H9 (cell line): ENCODE measurements at places on chromosomes 1 and 21. TPM values are rescaled to one million over a fixed set of nuclear protein-coding genes. Genes with fewer than 3 reads are reported as not detected.
A peak's percentile ranks its signal among the peaks of the same experiment; 100 is the strongest.

DISP1 gene
- total RNA-seq, result 2.5 and 2.6 TPM in 2 replicates

DNAH14 gene
- total RNA-seq, result 38.2 and 39.7 TPM in 2 replicates

HSF2BP gene
- total RNA-seq, result 1.5 and 1.7 TPM in 2 replicates

SYT14 gene
- total RNA-seq, result 8.8 and 10.3 TPM in 2 replicates

CFH gene
- total RNA-seq, result not detected in 2 replicates

ZRANB2 gene
- total RNA-seq, result 91.0 and 103 TPM in 2 replicates

ZC3H11A gene
- 89.7 and 95.9 TPM in 2 replicates for total RNA-seq

DNA sequence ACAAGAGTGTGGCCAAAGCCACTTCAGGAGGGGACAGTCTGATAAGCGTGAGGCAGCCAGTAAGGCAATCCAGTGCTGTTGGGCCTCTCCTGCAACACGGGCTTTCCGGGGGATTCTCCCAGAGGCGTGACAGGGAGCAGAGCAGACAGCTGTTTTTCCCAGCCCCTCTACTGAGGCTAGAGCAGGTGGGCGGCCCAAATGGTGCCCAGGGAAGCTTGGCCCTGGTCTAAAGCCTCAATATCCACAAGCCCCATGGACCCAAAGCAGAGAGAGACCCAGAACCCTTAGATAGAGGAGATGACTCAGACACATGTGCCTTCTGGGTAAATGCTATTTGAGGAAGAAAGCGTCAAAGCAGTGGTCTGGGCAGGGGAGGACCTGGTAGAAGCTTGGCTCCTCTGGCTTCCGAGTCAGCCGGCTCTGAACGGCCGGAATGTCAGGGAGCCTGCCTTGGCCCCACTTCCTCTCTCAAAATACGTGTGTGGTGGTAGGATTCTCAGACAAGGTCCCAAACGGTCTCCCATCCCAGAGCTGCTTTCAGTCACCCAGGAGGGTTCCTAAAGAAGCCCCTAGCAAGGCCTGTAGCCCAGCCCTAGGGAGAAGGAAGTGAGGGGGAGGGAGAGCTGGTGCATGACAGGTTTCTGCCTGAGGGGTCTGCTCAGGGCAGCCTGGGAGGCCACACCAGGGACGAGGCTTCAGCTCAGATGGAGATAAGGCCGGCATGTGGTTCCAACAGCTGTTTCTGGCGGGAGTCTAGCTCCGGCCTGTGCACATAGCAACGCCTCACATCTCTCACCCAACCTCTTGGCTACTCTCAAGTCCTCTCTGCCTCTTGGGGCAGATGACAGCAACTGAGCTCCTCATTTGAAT lies 28.8 kb downstream of the PIK3C2B start:
- no peaks in the 10 kb centered on the region for H3K27me3 ChIP-seq
- no peak for DNase-seq
- no peaks in the 10 kb centered on the region for H3K4me1 ChIP-seq
- no peak overlapping the region for H3K4me3 ChIP-seq
- H3K27ac ChIP-seq, result no peak overlapping the region

DNA sequence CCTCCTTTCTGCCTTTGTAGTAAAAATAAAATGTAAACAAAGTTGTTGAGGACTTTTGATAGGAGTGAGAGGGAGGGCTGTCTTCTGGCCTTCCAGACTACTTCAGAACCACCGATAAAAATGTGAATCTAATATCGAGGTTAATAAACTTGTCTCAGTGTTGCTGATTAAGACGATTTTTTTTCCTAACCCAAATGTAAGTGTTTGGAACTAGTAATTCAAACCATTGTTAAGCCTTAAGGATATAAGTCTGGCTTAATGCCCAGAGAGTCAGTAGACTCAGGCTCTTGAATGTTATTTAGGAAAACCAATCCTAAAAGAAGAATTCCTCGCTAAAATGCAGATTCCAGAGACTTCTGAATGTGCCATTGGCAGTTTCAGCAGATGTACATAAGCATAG lies 356.9 kb downstream of the SIPA1L2 start:
- H3K27me3 ChIP-seq, result no peaks in the 10 kb centered on the region
- H3K4me3 ChIP-seq, result no peak overlapping the region
- no peak overlapping the region for H3K27ac ChIP-seq
- no peaks in the 10 kb centered on the region for H3K4me1 ChIP-seq
- DNase-seq, result no peak

DNA sequence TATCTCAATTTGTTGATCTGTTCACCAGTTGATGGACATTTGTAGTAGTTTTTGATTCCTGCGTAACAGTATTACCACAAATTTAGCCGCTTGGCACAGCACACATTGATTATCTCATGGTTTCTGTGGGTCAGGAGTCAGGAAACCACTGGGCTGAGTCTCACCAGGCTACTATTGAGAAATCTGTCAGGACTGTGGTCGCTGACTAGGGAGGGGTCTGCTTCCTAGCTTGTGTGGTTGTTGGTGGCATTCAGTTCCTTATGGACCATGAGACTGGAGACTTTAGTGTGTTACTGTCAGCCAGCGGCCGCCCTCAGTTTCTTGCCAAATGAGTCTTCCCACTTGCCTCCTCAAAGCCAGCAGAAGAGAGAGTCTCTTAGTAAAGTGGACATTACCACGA lies 9.8 kb downstream of the PEX14 start:
- no peak overlapping the region for H3K27ac ChIP-seq
- no peaks in the 10 kb centered on the region for H3K27me3 ChIP-seq
- H3K4me1 ChIP-seq, result no peaks in the 10 kb centered on the region

- no peak for DNase-seq
- no peaks in the 10 kb centered on the region for H3K4me1 ChIP-seq
- no peaks in the 10 kb centered on the region for H3K36me3 ChIP-seq
- H3K27me3 ChIP-seq, result no peaks in the 10 kb centered on the region
- H3K4me3 ChIP-seq, result no peak overlapping the region
- no peak overlapping the region for H3K27ac ChIP-seq
These were observed 30.0 kb downstream of the PODN start for GRCh38 chr1:53091841-53092645.

- H3K27me3 ChIP-seq, result no peaks in the 10 kb centered on the region
- no peaks in the 10 kb centered on the region for H3K4me1 ChIP-seq
- DNase-seq, result no peak
- no peak overlapping the region for H3K4me3 ChIP-seq
- no peak overlapping the region for H3K27ac ChIP-seq
These were observed 28.3 kb upstream of the RCSD1 start for GRCh38 chr1:167601442-167602383.

- H3K4me1 ChIP-seq, result no peaks in the 10 kb centered on the region
- no peaks in the 10 kb centered on the region; the same call in 2 of the 3 replicates for H3K36me3 ChIP-seq
- no peaks in the 10 kb centered on the region for H3K27me3 ChIP-seq
- no peak overlapping the region for H3K4me3 ChIP-seq
These were observed 17.1 kb downstream of the TP73 start for GRCh38 chr1:3669421-3669821.

GRCh38 chr1:229822026-229822425 lies 196.0 kb downstream of the URB2 start:
- no peak for DNase-seq
- no peaks in the 10 kb centered on the region for H3K27me3 ChIP-seq
- no peak overlapping the region for H3K27ac ChIP-seq
- no peaks in the 10 kb centered on the region for H3K4me1 ChIP-seq
- peaks cover 6% of the 10 kb centered on the region; the same call in 1 of the 2 replicates for H3K36me3 ChIP-seq
- H3K4me3 ChIP-seq, result no peak overlapping the region

DNA sequence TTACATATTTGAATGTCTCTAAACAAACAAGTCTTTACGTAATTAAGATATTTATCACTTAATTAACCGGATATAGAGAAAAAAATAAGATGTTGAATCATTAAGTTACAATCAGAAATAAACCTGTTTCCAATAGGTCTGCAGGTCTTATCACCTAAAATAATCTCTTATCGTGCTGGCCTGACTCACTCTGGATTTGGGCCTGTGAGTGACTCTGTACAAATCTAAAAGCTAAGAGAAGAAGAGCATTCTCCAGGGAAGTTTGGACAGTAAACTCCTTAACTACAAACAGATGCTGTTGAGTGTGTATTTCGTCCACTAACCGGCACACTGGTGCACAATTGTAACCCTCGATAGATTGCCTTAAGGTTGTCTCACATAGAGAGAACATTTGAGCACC lies 25.3 kb downstream of the CEP104 start:
- no peak overlapping the region for H3K27ac ChIP-seq

DNA sequence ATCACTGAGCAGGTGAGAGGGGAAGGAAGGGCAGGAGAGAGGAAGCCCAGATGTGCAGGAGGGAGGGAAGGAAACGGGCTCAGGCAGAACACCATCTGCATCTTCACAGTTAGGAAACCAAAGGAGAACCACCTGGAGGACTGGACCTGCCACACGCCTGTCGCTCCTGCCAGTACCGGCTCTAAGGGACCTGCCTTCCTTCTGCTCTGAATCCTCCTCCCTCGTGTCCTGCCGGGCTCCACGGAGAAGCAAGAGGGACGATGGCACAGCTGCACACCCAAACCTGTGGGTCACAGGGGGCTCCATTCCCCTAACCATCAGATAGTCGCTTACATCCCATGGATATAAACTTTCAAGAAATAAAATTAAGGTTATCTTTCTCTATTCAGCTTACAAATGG lies 56.1 kb downstream of the TOR1AIP2 start:
- no peaks in the 10 kb centered on the region for H3K4me1 ChIP-seq
- H3K4me3 ChIP-seq, result no peak overlapping the region
- H3K36me3 ChIP-seq, result no peaks in the 10 kb centered on the region; the same call in 2 of the 3 replicates

- H3K4me3 ChIP-seq, result no peak overlapping the region
- no peaks in the 10 kb centered on the region for H3K27me3 ChIP-seq
- no peaks in the 10 kb centered on the region for H3K4me1 ChIP-seq
- DNase-seq, result no peak
- no peak overlapping the region for H3K27ac ChIP-seq
- no peaks in the 10 kb centered on the region; the same call in 1 of the 2 replicates for H3K36me3 ChIP-seq
These were observed 39.1 kb downstream of the UROD start for GRCh38 chr1:45051005-45051772.

- H3K36me3 ChIP-seq, result no peaks in the 10 kb centered on the region
- no peaks in the 10 kb centered on the region for H3K4me1 ChIP-seq
- H3K27me3 ChIP-seq, result no peaks in the 10 kb centered on the region
- H3K27ac ChIP-seq, result no peak overlapping the region
- DNase-seq, result no peak
These were observed 329.7 kb upstream of the USP24 start for GRCh38 chr1:55544826-55545225.

DNA sequence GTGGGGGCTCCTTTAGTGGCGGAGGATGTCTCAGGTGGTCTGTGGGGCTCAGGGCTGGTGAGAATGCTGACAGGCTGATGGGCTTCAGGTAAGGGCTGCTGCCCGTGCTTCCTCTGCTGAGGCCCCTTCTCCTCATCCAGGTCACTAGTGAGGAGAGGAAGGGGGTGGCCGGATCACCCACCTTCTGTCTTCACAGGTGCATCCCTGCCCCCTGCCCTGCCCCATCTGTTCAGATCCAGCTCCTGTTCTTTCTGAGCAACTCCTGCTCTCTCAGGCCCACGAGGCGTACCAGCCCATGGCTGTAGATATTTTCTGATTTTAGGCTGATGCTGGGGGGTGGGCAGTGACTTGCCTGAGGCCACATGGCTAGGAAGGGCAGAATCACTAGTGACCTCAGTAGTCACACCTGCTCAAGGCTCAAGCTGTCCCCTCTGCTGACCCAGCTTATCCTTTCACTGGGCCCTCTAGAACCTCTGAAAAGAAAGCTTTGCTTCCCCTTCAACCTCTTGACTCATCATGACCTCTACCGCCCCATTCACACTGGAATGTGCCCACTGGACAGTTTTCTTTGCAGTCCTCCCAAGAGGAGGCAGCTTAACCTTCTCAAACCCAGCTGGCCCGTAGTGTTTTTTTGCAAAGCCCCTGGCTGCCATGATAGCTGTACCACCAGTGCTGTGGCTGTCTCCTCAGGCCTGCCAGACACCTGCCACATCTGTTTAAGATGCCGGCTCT lies 14.8 kb downstream of the DCST2 start:
- no peaks in the 10 kb centered on the region; the same call in 1 of the 2 replicates for H3K4me1 ChIP-seq
- H3K27me3 ChIP-seq, result no peaks in the 10 kb centered on the region
- peaks cover 30% of the 10 kb centered on the region for H3K36me3 ChIP-seq

GRCh38 chr1:42680921-42681683 lies 1.1 kb upstream of the YBX1 start:
- DNase-seq, result no peak
- peaks cover 2% of the 10 kb centered on the region for H3K4me1 ChIP-seq
- H3K27ac ChIP-seq, result no peak overlapping the region
- H3K4me3 ChIP-seq, result peak overlapping the region; percentile 93

DNA sequence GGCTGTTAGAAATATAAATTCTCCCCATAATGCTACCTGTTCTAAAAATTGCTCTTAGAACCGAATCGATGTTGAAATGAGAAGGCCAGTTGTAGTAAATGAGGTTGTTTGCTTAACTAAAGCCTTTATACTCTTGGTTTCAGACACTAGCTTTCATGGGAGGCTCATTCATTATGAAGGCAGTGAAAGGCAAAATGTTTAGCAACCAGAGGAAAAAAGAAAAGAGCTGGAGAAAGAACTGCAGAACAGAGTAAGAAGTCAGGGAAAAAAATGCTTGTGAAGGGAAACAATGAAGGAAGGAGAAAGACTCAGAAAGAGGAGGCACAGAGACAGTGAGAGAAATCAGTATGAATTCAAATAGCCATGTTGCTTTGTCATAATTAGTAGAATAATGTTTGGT lies 128.2 kb downstream of the ATP5PO start:
- no peaks in the 10 kb centered on the region for H3K4me1 ChIP-seq
- no peak overlapping the region for H3K27ac ChIP-seq
- no peak overlapping the region for H3K4me3 ChIP-seq
- peaks cover 41% of the 10 kb centered on the region for H3K36me3 ChIP-seq
- no peak for DNase-seq

- no peak overlapping the region for H3K27ac ChIP-seq
- DNase-seq, result no peak
- H3K4me1 ChIP-seq, result 0 out of 2 replicates have a peak, but pooled peaks cover 3% of the 10 kb centered on the region
- peaks cover 11% of the 10 kb centered on the region; the same call in 1 of the 2 replicates for H3K27me3 ChIP-seq
- H3K4me3 ChIP-seq, result no peak overlapping the region
These were observed 8.3 kb downstream of the IL24 start for GRCh38 chr1:206905295-206906164.

GRCh38 chr1:158019171-158019868 lies 25.9 kb downstream of the KIRREL1 start:
- H3K4me3 ChIP-seq, result 0 out of 2 replicates have a peak overlapping the region, but pooled peaks have one; percentile 13
- H3K27ac ChIP-seq, result peak overlapping the region; percentile 37
- no peaks in the 10 kb centered on the region for H3K27me3 ChIP-seq
- no peaks in the 10 kb centered on the region for H3K36me3 ChIP-seq

DNA sequence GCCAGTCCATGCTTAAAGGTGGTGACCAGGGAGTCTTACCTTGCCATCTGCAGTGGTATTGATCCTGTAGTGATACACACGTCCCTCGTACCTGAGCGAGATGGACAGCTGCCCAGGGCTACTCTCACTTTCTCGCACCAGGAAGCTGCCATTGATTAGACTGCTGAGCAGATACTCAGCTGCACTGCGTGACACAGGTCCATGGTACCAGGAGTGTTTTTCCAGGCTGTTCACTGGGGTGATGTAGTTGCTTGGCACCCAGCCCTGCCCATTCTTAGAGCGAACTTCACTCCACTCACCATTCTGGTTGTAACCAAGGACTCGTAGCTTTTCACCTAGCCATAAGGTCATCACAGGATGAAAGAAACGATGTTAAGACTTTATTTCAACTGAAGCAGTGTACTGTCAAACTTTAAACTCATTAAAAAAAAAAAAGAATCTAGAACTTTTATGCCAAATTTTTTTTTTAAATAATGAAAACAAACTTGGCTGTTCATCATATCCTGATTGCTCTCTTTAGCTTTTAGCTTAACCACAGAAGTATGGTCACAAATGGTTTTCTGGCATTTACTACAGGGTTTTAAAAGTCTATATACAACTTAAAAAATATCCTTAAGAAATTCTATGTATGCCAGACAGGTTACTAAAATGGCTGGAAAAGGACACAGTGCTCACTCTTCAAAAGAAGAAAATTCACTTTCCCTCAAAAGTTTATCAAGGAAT lies 44.6 kb downstream of the TOR3A start:
- no peak overlapping the region for H3K27ac ChIP-seq
- DNase-seq, result no peak
- peaks cover 26% of the 10 kb centered on the region for H3K36me3 ChIP-seq
